ENCODE measurements at places on chromosomes 1 and 21.
A peak's percentile ranks its signal among the peaks of the same experiment; 100 is the strongest.

DNA sequence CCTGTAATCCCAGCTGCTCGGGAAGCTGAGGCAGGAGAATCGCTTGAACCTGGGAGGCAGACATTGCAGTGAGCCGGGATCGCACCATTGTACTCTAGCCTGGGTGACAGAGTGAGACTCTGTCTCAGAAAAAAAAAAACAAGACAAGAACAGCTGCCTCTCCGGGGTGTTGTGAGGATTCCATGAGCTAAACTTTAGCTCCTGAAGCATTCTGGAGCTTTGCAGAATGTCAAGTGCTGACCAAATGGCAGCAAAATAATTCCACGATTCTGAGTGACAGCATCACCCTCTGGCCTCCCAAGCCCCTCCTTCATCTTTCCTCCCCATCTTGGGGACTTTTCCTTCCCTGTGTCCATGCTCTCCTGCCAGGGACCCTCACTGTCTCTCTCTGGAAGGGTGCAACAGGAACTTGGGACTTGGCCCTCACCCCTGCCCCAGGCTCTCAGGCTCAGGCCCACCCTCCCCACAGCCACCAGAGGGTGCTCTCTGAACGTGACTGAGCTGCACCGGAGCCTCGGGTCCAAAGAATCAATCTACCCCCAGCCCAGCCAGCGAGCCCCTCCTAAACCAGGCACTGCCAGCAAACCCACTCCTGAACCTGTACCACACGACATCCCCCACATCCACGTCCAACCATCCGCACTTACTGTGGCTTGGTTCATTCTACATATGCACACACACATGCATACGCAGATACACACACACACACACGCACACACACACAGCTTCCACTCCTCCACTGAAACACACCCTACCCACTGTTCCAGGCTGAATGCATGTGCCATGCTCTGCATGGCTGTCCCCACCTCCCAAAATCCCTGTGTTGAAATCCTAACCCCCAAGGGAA is 45.7 kb downstream of the ACOT7 start:
- DNase-seq = no peak

GRCh38 chr1:219304227-219305226 is 130.8 kb downstream of the LYPLAL1 start:
- no peak for DNase-seq

DNA sequence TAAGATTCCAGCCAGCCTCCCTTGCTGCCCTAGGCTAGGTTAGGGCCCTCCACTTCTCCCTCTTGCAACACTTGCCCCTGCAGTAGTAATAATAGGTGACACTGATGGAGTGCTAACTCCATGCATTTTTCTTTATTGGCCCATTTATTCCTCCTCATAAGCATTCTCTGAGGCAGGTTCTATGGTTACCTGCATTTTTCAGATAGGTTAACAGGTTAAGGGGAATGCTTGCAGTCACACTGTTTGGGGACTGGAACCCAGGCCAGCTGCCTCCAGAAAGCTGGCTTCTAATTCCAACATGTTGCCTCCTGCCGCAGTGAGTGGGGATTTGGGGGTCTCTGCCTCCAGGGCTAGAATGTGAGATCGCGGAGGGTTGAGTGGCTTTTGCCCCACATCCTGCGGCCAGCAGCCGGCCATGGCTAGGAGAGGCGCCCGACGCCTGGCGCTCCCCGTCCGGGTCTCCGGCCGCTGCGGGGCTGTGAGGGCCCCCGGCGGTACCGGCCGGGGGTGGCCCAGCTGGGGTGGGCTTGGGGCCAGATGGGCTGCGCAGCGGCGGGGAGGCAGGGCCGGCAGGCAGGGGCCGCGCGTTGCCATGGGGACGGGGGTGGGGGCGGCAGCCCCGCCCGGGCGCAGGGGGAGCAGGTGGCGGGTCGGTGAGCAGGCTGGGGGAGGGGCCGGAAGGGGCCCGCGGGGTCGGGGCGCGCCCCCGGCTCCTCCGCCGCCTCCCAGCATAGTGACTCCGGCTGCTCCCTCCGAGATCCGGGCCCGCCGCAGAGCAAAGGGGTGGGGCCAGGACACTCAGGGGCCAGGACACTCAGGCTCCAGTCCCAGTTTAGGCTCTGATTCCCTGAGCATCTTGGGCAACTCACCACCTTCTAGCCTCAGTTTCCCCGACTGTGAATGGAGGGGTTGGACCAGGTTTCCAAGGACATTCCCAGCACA is 68.4 kb upstream of the SSBP3 start:
- DNase-seq = peak; percentile 43

DNA sequence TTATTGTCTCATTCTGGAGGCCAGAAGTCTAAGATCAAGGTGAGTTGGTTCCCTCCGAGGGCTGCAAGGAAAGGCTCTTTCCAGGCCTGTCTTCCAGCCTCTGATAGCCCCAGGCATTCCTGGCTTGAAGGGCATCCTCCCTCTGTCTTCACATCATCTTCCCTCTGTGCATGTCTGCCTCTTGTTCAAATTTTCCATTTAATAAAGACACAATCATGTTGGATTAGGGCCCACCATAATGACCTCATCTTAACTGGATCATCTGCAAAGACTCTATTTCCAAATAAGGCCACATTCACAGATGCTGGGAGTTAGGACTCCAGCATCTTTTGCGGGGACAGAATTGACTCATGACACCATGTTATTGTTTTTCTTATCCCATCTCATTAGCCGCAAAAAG is 24.5 kb downstream of the HUNK start:
- DNase-seq = no peak

DNA sequence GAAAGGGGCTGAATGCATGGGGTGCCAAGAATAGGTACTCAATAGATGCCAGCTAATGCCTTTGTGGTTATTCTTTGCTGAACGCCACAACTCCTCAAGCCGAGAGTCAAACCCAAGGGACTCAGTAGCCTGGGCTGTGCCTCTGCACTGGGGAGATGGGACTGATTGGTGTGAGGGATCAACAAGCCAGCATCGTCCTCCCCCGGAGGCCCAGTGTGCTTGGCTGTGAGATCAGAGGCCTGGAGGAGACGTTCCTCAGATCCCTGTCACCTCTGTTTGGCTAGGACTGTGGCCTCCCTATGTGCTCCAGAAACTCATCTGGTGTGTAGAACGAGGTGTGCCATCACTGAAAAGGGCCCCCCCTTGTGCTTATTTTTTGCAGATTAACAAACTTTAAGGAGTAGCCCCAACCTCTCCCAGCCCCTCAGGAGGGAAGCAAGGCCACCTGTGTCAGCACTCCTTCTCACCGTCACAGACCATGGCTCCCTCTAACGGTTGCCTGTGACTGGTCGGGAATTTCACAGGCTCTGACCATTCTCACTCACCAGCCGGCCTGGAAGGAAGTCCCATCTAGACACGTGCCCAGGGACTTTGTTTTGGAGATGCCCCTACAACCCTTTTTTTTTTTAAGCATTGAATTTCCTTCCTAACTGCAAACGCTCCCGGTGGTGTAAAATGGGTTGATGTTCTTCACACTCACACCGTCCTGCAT is 194.0 kb upstream of the VAMP3 start:
- DNase-seq = no peak

GRCh38 chr1:79848316-79848715 is 841.8 kb upstream of the ADGRL4 start:
- DNase-seq = no peak
